ENCODE measurements at places on chromosomes 1 and 21. TPM values are rescaled to one million over a fixed set of nuclear protein-coding genes. Genes with fewer than 3 reads are reported as not detected.

DNA sequence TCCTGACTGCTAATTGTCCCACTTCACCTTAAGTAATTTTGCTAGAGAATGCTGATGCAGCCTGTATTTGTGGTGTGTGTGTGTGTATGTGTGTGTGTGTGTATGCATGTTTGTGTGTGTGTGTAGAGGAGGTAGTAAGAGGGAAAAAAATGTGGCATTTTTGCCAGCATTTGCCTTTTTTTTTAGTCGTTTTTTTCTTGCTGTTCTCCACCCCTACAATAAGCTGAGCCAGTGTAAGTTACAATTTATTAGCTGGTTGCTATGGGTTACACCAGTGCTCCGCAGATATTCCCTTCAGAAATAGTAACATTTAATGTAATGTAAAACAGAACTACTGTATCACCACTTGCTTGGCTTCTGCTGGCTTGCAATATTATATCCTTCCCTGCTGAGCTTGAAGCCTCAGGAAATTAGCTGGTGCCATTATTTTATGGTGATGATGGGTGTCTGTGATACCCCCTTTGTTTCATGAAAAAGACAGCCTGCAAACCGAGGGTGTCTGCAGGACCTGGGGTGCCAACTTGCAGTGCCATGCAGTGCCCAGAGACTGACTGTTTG lies 23.4 kb upstream of the IGSF3 start:
- DNase-seq = no peak

DNA sequence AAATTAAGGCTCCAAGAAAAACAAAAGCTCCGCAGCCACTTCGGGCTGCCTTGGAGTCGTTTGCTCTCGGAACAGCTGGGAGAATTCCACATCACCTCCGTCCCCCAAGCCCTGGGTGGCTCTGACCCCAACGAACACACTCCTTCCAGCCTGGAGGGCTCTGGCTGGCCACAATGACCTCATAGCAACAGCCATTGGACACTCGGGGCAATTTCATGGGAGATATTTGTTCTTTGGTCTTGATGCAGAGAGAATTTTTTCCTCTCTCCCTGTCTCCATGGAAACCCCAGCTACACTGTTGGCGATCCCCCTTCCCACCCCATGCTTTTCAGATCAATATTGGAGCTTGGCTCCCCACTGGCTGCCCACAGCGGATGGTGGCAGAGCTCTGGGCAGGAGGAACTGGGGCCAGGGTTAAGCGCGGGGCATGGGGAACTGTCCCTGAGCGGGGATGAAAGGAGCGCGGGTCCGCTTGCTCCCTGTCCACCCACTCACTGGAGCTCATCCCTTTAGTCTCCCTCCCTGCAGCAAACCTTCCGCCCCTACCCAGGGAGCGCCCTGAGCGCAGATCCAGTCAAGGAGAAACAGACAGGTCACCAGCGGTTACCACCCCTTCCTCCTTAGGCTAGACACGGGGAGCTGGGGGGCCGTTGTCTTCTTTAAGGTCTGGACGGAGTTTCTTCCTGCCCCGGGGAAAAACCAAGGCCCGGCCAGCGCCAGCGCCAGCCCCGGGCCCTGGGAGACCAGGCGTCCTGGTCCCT lies 1.2 kb downstream of the WNT4 start:
- no peak for DNase-seq

GRCh38 chr21:14736672-14737071 lies 190.6 kb upstream of the SAMSN1 start:
- no peak for DNase-seq

DNA sequence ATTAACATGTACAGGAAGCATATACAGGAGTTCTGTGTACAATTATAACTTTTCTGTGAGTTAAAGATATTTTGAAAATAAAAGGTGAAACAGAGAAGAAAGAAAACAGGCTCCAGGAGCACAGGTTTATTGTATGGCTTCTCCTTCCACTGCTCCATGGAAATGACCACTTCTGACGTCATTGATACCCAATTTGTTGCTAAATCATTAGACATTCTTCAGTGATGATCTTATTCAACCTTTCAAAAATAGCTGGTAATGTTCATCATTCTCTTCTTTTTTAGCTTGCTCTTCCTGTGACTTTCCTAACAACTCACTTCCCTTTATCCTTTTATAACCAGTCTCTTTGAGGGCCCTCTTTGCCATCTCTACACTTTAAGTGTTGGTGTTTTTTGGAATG lies 77.8 kb downstream of the KCNK2 start:
- no peak for DNase-seq

GRCh38 chr1:213953806-213954205 lies 34.0 kb upstream of the PROX1 start:
- no peak for DNase-seq

DNA sequence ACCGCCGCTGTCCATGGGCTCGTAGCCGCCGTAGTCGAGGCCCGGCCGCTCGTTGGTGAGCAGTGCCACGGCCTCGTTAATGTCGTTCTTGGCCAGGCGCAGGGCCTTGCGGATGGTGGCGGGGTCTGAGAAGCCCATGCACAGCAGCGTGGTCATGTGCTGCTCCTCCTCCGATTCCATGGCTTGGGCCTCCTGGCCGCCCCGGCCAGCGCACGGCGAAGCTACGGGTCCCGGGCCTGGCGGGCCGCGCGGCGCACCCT lies 300 bp downstream of the USP24 start:
- no peak for DNase-seq

DNA sequence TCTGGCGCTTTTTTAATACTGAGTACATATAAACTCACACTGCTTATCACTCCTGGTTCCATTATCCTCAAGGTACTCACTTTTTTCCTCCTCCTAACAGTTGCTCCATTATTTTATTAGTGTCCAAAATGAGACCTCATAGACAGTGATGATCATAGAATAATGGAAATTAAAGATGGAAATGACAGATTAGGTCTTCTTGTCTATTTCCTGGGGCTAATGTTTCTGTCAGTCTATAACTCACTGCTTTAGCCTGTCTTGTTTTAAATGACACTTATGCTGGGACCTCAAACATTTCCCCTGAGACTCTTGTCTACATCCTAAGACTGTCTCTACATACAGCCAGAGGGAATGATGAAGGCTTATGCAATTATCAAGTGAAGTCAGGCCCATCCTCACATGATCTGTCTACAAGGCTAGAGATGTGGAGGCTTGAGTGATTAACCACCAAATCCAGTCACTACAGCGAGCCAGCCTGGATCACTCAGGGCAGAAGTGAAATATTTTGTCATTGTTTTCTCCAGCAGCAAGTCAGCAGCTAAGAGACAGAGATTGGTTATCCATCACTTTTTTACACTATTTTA lies 152.1 kb downstream of the ASTN1 start:
- DNase-seq = no peak

- peak; percentile 61 for DNase-seq
These were observed 65.1 kb downstream of the COL18A1 start for GRCh38 chr21:45470087-45470515.

Gene LEPR
- 5.9 TPM for total RNA-seq

Gene LINGO4
- total RNA-seq = not detected

Gene KIF14
- total RNA-seq = 2.0 TPM

Gene CLCA2
- not detected for total RNA-seq

Gene PDC
- not detected for total RNA-seq

Data from chondrocyte (in vitro differentiated cells).